ENCODE measurements at places on chromosomes 2 and 18.

- no peak for DNase-seq
These were observed 24.5 kb downstream of the CREG2 start for GRCh38 chr2:101362777-101363176.

- no peak for DNase-seq
These were observed 126.3 kb downstream of the HDAC4 start for GRCh38 chr2:239274391-239275043.

GRCh38 chr2:195425328-195425727 lies 231.7 kb upstream of the SLC39A10 start:
- DNase-seq, result no peak

GRCh38 chr2:200056105-200056504 lies 100.7 kb downstream of the MAIP1 start:
- DNase-seq, result no peak

- DNase-seq, result no peak
These were observed 155.9 kb upstream of the RASGRP3 start for GRCh38 chr2:33320573-33320972.

- no peak for DNase-seq
These were observed 59.5 kb downstream of the TMEM17 start for GRCh38 chr2:62446491-62446890.

- DNase-seq, result no peak
These were observed 116.6 kb downstream of the ACTR3 start for GRCh38 chr2:114006460-114006859.

GRCh38 chr18:79664525-79665125 lies 15.0 kb upstream of the CTDP1 start:
- no peak for DNase-seq

DNA sequence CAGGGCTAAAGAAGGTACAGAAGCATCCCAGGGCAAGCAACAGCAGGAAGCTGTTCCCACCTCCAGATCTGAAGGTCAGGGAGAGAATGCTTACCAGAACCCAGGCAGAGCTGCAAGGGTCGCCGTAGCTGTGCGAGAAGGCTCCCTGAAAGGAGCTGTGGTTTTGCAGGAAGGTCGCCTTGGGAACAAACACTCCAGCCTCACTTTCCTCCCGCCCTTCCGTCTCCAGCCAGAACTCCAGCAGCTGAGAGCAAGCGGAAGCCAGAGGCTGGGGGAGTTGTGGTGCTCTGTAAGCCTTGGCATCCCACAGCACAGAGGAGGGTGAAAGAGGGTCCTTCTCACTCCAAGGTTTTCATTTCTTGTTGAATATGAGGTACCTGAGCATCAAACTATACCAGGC lies 18.3 kb upstream of the ICOS start:
- no peak for DNase-seq

DNA sequence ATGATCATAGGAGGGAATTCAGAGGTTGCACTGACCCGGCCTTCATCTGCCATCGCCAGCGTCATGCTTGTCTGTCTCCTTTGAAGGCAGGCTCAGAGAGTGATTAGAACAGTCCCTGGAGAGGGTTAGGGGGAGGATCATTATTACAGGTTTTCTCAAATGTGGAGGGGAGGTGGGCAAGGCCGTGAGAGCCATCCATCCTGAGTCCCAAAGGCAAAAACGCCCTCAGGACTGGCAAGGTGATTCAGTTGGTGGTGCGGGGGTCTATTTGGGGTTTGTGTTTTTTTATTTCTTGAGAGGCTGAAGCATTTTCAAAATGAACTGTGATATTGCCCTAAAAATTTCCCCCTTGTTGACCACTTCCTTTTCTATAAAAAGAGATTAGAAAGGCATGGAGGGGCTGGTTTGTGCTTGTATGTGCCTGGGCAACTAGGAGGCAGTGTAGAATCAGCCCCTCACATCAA lies 39.3 kb upstream of the GYPC start:
- no peak for DNase-seq

DNA sequence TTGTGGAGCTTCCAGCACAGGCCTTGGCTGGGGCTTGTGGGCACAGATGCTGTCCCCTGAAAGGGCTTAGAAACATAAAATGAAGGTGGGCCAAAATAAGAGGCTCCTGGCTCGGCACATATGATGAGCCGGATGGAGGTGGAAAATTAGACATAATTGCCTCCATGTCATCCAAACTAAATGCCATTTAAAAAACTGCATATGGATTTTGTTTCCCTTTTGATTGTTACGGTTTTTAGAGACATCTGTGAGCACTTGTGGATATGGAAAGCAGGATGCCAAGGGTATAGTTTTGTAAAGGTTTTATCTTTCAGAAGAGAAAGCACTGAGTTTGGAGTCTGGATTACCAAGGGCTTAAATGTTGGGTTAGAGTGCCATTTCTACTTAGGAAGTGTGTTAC lies 498.3 kb downstream of the RIT2 start:
- no peak for DNase-seq

DNA sequence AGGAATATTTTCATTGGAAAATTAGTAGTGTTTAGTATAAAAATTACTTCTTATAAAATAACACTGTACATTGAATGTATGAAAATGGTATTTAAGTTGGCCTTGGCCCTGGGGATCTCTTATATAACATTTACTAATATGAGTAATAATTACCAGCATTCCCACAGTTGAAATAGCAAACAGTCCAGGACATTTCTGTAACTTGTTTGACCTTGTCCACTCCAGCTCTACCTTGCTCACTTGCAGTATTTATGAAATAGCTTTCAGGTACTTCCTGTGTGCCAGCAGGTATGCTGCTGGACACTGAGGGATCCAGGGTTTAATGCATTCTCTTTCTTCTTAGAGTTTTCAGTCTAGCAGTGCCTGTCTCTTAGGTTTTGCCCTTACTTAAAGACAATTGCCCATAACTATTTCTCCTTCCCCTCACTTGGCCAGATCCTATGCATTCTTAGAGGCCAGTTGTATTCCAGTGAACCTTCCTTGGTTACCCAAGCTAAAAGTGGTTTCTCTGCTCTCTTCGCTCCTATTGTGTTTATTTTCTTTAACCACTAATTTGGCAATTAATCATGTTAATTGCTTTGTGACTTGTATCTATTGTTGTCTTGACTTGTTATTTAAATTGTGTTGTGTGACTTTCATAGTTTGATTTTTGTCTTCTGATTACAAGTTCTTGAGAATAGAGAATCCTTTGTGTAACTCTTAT lies 25.9 kb downstream of the BABAM2 start:
- DNase-seq, result no peak

DNA sequence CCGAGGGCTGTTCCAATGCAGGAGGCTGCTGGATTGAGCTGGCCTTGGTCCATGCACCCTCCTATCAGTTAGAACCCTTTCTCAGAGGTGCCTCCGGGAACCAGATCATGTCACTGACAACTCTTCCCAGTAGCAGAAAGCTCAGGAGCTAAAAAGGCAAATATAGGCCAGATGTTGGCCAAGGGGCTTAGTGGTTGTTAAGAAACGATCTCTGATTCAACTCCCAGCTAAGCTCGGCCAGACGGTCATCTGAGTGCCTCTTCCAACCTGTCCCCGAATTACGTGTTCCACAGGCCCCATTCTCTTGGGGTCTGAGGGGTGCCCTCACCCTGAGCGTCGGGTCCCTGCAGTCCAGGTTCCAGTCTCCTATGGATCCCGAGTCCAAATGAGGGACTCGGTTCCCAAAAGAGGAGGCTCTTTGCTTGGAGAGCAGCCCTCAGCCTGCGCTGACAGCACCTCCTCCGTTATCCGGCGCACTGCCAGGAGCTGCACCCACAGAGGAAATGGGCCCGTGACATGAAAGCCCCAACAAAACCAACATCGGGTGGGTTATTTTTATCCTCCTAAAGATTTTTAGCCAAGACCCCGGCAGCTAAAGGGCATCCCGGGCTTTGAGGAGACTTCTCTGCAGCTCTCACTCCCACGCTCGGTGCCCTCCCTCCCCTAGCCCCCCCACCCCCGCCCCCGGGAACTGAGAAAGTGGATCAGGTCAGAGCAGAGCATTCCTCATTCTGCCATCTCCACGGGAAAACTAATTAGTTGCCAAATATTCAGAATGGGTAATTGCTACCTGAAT lies 106.6 kb upstream of the ID2 start:
- DNase-seq, result no peak

DNA sequence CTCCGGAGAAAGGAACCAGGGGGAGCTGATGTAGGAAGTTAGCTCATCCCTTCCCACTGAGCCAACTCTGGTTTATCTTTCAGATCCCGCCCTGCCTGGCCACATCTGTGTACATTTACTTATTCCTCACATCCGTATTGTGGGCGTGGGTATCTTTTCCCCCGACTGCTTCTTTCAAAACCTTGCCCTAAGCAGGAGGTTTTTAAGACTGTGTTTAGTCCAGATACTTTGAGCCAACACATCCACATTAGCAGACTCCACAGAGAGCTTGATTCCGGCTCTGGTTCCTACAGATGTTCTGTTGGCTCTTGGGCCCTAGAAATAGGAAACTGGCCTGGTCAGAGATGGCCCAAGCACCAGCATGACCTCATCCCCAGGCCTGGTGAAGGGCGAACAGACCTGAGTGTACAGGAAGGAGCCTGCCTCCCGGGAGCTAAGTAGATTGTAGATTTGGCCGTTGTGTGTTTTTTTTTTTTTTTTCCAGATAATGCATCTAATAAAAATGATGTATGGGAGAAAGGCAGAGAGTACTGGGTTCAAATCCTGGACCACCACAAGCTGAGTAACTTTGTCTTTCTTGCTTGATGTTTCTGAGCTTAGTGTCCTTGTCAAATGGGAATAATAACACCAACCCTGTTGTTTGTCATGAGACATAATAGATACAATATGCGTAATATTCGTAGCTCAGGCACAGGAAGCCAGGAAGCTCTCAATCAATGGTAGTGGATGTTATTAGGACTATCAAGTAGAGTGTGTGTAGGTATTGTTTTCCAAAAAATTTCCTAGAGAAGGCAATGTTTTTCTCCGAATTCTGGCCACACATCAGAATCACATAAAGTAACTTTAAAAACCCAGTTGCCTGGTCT lies 92.3 kb downstream of the PRKCE start:
- DNase-seq, result no peak

- no peak for DNase-seq
These were observed at the start of gene NETO1 for GRCh38 chr18:72867746-72868584. Gene NETO1, minus strand, starts transcription at chr18:72867987. Its CDS starts 696 bp downstream, at chr18:72867291.

GRCh38 chr2:145845207-145845894 lies 1325.4 kb upstream of the ZEB2 start:
- no peak for DNase-seq

- no peak for DNase-seq
These were observed 16.1 kb upstream of the ALLC start for GRCh38 chr2:3641841-3642421.

- no peak for DNase-seq
These were observed 19.4 kb upstream of the RNF138 start for GRCh38 chr18:32072321-32072720.

- DNase-seq, result no peak
These were observed 106.8 kb upstream of the LDAH start for GRCh38 chr2:20929721-20930120.

- DNase-seq, result no peak
These were observed 463.6 kb upstream of the REG3G start for GRCh38 chr2:78561876-78562275.

DNA sequence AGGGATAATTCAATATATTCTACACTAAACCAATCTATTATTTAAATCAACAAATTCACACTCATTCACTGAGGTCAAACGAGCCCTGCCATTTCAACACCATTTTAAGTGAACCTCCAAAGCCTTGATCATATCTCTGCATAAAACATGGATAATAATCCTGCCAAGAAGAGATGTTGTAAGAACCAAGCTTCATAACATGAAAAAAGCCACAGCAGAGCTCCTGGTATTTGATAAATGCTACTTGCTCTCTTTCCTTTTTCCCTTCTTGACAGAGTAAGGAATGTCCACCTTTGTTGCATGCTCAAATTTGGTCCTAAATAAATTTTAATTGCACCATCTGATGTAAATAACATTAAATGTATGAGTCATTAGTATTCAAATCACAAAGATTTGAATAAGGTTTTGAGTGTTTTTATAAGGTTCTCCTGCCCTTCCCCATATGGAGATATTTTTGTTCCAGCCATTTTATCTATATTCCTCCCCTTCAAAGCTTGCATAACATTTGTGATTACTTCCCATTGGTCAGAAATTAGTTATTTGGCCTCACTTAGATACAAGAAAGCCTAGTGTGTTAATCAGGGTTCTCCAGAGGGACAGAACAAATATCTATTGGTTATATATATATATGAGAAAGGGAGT lies 318.8 kb downstream of the RND3 start:
- no peak for DNase-seq

- DNase-seq, result no peak
These were observed 37.4 kb upstream of the GPC1 start for GRCh38 chr2:240397924-240398645.

DNA sequence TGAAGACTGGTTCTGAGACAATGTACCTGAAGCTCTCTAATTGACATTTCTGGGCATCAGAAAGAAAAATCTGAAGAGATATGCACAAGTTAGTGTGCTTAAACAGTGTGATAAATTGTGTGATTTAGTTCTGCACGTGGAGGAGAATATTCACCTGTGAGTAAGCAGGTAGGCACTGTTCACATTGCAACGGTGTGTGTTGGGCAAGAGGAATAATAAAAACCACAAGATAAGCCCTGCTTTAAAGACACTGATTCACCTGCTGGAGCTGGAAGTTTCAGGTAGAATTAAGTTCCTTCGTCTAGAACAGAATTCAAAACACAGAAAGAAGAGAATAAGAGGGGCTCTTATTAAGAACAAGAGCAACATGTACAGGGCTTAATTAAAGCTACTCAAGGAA lies 864.3 kb upstream of the SOX11 start:
- no peak for DNase-seq

GRCh38 chr2:229511524-229511923 lies 202.8 kb downstream of the DNER start:
- no peak for DNase-seq

DNA sequence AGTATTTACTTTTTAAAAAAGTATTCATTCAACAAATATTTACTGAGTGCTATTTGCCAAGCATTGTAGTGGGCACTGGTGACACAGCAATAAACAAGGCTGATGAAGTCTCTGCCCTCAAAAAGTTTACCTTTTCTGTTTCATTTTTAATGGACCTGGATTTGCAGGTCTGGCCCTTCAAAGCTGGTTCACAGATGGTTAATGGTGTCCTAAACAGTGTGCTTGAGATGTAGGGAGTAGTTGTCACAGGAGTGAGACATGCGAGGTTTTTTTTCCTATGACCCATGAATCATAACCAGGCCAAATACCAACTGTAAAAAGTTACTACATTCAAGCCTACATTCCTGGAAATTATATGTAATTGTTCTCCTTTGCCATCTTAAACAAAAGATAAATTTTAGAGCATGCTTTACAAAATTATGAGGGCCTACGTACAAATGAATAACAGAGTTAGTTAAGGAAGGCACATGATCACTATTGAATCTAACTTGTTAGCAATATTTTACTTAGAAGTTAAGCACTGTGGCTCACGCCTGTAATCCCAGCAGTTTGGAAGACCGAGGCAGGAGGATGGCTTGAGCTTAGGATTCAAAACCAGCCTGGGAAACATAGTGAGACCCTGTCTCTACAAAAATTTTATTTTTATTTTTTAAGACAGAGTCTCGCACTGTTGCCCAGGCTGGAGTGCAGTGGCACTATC lies 223.9 kb downstream of the MBD5 start:
- DNase-seq, result no peak

DNA sequence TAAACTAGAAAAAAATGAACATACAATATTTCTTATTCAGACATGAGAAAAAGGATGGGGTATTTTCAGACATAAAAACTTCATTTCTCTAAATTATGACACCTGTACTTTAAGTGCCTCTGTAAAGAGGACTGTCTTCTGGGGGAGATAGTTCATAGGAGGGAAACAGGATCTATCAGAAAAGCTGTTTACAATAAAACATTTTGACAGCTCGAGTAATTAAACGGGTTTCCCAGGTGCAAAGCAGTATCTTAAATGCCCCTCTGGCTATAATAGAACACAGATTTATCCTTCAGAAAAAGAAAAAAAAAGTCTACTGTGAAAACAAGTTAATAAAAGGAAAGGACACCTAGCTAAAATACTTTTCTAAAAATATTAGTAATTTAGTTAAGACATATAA lies 311.4 kb upstream of the UBE2E3 start:
- DNase-seq, result no peak

Measured in hypothalamus (tissue), 51 donors.